Activated T-cell treated with anti-CD3 and anti-CD28 coated beads, Interleukin-2, amount 50 U/mL, for 48 hours (primary cell): ENCODE measurements at places on chromosomes 4 and X.

DNA sequence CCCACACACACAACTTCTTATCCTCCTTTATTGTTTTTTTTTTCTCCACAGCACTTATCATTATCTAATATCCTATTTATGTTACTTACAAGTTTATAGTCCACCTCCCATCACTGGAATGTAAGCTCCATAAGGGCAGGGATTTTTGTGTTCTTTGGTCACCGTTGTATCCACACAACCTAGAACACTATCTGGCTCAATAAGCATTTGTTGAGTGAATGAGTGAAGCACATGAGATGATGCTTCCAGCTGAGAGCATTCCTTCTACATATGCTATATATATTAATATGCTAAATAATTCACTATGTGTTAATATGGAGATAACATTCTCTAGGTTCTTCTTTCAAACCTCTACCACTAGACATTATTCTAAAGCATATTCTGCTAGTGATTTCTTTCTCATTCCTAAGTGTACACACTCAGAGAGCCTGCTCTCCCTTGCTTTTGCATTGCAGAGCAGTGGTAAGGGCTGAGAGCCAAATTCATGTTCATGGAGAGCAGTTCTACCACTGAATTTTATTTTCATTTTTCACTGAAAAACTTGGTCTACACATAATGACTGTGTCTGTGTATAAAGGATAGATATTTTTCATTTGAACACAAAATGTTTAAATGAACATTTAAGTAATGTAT, 20.3 kb upstream of the LUZP4 start:
- no peak for DNase-seq

DNA sequence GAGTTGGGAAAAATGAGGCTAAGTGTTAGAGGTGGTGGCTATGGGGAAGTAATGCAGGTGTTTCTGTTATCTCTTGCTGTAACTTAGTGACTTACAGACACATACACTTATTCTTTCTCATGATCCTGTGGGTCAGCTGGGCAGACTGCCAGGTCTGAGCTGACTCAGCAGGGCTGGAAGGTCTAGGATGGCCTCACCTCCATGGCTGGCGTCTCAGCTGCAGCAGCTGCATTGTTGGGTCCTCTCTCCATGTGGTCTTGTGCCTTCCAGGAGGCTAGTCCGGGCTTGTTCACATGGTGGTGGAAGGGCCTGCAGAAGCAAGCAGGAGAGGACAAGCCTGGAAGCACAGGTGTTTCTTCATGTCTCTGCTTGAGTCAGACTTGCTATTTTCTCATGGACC, 172.7 kb downstream of the NHS start:
- DNase-seq, result no peak

GRCh38 chr4:102751941-102752340, 8.8 kb downstream of the MANBA start:
- DNase-seq, result no peak

GRCh38 chr4:27003642-27004113, 143.0 kb downstream of the STIM2 start:
- peak; percentile 50 for DNase-seq

DNA sequence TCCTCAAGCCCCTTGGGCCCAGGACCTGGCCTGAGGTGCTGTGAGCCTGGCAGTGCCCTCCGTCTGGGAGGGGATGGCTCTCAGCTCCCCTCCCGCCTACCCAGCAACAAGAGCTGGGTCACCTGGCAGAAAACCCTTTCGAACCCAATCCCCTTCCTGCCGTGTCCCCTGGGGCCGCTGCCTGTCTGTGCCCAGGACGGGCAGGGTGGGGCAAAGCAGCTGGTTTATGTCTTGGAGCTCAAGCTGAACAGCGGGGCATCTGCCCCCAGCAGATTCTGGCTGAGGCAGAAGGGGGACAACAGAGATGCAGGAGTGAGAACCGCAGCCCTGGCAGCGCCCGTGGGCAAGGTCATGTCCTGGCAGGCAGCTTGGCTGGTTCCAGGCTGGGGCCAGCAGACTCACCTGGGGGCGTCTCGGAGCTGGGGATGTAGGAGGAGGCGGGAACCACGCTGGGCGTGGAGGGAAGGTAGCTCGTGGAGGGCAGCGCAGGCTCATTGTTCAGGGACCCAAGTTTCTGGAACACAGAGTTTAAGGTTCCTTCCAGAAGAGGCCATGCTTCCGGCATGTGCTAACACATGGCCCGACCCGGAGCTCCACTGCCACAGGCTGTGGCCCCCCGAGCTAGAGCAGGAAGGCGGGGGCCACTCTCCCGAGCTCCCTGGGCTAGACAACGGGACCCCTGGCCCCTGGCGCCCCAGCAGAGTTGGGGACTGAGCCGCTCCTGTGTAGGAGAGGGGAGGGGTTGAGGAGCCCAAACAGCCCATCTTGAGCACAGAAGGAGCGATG, 24.2 kb downstream of the NELFA start:
- DNase-seq, result no peak

GRCh38 chr4:185183622-185184281, 20.0 kb downstream of the CFAP97 start:
- peak; percentile 77 for DNase-seq

- no peak for DNase-seq
These were observed 97.3 kb downstream of the PPP1R2C start for GRCh38 chrX:42680666-42681065.

DNA sequence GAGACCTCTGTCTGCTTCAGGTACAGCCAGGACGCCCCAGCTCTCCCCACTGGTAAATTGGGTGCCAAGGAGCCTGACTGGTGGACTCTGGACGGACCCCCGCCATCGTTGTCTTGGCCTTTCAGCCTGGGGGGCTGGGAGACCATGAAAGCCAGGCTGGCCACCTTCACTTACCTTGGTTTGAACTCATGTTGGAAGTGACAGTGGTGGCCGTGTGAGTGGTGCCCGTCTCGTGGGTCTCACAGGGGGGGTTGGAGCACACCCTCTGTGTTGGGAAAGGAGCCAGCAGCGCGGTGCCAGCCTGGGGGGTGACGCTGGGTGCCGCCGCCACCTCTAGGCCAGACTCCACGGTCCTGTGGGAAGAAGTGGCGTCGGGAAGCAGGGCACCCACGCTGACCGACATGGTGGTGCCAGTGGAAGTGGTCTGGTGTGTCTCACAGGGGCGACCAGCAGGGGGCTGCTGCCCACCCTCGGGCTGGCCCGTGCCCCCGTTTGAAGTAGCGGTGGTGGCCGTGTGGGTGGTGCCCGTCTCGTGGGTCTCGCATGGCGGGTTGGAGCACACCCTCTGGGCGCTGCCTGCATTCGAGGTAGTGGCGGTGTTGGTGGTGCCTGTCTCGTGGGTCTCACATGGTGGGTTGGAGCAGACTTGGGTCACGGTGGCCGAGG, 9.6 kb upstream of the RENBP start:
- no peak for DNase-seq
